ENCODE measurements at places on chromosomes 16 and 17. TPM values are rescaled to one million over a fixed set of nuclear protein-coding genes. Genes with fewer than 3 reads are reported as not detected.

HS3ST3A1 gene
- 0.26 TPM for total RNA-seq

SALL1 gene
- 0.07 TPM for total RNA-seq

TBX21 gene
- total RNA-seq = 0.07 TPM

PFN1 gene
- 2,777 TPM for total RNA-seq

CD79B gene
- not detected for total RNA-seq

CCL2 gene
- 65.2 TPM for total RNA-seq

KCNH4 gene
- 0.61 TPM for total RNA-seq

SLC16A6 gene
- total RNA-seq = 0.55 TPM

GPRC5C gene
- total RNA-seq = 56.4 TPM

NKD1 gene
- total RNA-seq = 0.12 TPM

Measured in A549 treated with CpdA at 1 μM for 4 hours (cell line).